T-helper 1 cell treated with Interleukin-12 subunit alpha and Interleukin-12 subunit beta and Interleukin-4 antibody, amounts not matched to agents 30 ng/mL and 1 ng/mL, for 36 hours (primary cell): ENCODE measurements at places on chromosomes 11 and 22. TPM values are rescaled to one million over a fixed set of nuclear protein-coding genes. Genes with fewer than 3 reads are reported as not detected.

FOLR2 gene
- not detected in 2 replicates for total RNA-seq

DMC1 gene
- total RNA-seq: 4.6 and 6.1 TPM in 2 replicates

PRG3 gene
- total RNA-seq: not detected in 2 replicates

SYT12 gene
- total RNA-seq: not detected in 2 replicates

DCUN1D5 gene
- total RNA-seq: 30.9 and 32.1 TPM in 2 replicates

MAPK8IP1 gene
- total RNA-seq: 0.96 and 1.9 TPM in 2 replicates

OR8J1 gene
- total RNA-seq: not detected in 2 replicates

GDPD4 gene
- not detected in 2 replicates for total RNA-seq

OR2D2 gene
- total RNA-seq: 0.20 TPM in 2 replicates

TSKU gene
- total RNA-seq: 0.98 and 1.0 TPM in 2 replicates

PGR gene
- not detected in 2 replicates for total RNA-seq

APOL3 gene
- total RNA-seq: 221 and 234 TPM in 2 replicates

NCF4 gene
- 66.5 and 70.4 TPM in 2 replicates for total RNA-seq

KCNJ5 gene
- total RNA-seq: not detected in 2 replicates

KCNJ11 gene
- total RNA-seq: 0.42 and 0.61 TPM in 2 replicates

SCGB1C1 gene
- total RNA-seq: not detected in 2 replicates

NAALAD2 gene
- total RNA-seq: not detected in 2 replicates

PACSIN2 gene
- total RNA-seq: 28.7 and 30.0 TPM in 2 replicates

TRIM6 gene
- 0.07 and 0.10 TPM in 2 replicates for total RNA-seq

OR8G5 gene
- total RNA-seq: not detected in 2 replicates

PIH1D2 gene
- total RNA-seq: not detected in 2 replicates

SLC22A6 gene
- not detected in 2 replicates for total RNA-seq

A4GALT gene
- total RNA-seq: not detected in 2 replicates

DBX1 gene
- total RNA-seq: not detected in 2 replicates

APOA4 gene
- total RNA-seq: not detected in 2 replicates

EIF4ENIF1 gene
- 63.6 and 65.3 TPM in 2 replicates for total RNA-seq

BIK gene
- 0.29 and 0.51 TPM in 2 replicates for total RNA-seq

ACER3 gene
- total RNA-seq: 13.3 and 13.7 TPM in 2 replicates

RAC2 gene
- total RNA-seq: 978 and 990 TPM in 2 replicates

CCDC116 gene
- 0.61 and 0.81 TPM in 2 replicates for total RNA-seq

LARGE1 gene
- total RNA-seq: 0.07 and 0.32 TPM in 2 replicates

CDC42BPG gene
- total RNA-seq: 0.42 and 1.0 TPM in 2 replicates

TSPAN32 gene
- 21.6 and 23.1 TPM in 2 replicates for total RNA-seq

KRTAP5-9 gene
- total RNA-seq: 0.24 TPM in 1 of 2 replicates, not detected in the other

SCN2B gene
- total RNA-seq: not detected in 2 replicates

PARVG gene
- 128 and 129 TPM in 2 replicates for total RNA-seq

FOXRED2 gene
- 11.7 and 12.0 TPM in 2 replicates for total RNA-seq

CCDC73 gene
- not detected in 2 replicates for total RNA-seq

NTM gene
- not detected in 2 replicates for total RNA-seq

KRTAP5-11 gene
- total RNA-seq: not detected in 2 replicates

OVOL1 gene
- not detected in 2 replicates for total RNA-seq

LMO2 gene
- 0.12 TPM in 1 of 2 replicates, not detected in the other for total RNA-seq

UBE2L3 gene
- total RNA-seq: 60.7 and 63.1 TPM in 2 replicates

TYR gene
- total RNA-seq: not detected in 2 replicates

APOL1 gene
- total RNA-seq: 91.0 and 105 TPM in 2 replicates
